ENCODE measurements at places on chromosomes 16 and 17. TPM values are rescaled to one million over a fixed set of nuclear protein-coding genes. Genes with fewer than 3 reads are reported as not detected.

RCVRN gene
- polyA plus RNA-seq = not detected

- peak; percentile 17 for DNase-seq
Observed at GRCh38 chr16:83713597-83713996, 94.2 kb upstream of the HSBP1 start.

DNA sequence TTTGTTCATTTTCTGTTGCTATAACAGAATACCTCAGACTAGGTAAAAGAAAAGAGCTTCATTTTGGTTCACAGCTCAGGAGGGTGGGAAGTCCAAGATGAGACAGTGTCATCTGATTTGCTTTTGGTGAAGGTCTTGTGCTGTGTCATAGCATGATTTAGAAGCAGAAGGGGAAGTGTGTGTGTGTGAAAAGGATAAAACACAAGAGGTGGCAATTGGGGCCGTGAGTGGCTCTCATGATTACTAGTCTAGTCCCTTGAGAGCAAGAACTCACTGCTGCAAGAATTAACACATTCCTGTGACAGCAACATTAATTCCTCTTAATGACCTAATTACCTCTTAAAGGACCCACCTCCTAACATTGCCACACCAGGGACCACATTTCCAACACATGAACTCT is 8.3 kb downstream of the SLC35G3 start:
- DNase-seq = no peak

RPL26 gene
- polyA plus RNA-seq = 4,770 TPM

SECTM1 gene
- 2.1 TPM for polyA plus RNA-seq

NPW gene
- polyA plus RNA-seq = 0.62 TPM

CD79B gene
- polyA plus RNA-seq = 0.06 TPM

DNA sequence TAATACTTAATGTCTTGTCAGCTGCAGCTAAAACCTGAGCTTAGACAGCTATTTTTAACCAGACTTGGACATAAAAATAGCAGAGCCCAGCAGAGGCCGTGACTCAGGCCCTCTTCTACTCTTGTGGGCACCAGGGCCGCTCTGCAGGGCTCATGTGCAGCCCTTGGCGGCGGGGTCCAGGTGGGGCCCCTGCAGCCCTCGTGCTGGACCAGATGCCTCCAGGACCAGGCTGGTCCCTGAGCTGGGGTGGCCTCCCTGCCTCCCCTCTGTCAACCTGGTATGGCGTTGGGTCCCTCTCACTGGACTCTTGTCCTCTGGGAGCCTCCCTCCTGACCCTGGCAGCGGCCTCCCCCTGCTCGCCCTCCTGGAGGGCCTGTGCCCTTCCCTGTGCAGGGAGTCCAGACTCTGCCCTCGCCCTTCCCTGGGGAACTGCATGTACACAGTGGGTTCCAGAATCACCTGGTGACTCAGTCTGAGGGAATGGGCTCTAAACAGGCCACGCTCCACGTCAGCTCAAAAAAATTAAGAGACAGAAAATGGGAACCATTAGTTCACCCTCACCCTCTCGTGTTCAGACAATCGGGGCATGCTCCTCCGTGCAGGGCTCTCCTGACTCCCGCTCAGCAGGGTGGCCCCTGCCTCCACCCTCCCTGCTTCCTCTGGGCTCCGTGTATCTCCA is 9.7 kb downstream of the CDK5R1 start:
- no peak for DNase-seq

PLD6 gene
- polyA plus RNA-seq = 4.5 TPM

DNA sequence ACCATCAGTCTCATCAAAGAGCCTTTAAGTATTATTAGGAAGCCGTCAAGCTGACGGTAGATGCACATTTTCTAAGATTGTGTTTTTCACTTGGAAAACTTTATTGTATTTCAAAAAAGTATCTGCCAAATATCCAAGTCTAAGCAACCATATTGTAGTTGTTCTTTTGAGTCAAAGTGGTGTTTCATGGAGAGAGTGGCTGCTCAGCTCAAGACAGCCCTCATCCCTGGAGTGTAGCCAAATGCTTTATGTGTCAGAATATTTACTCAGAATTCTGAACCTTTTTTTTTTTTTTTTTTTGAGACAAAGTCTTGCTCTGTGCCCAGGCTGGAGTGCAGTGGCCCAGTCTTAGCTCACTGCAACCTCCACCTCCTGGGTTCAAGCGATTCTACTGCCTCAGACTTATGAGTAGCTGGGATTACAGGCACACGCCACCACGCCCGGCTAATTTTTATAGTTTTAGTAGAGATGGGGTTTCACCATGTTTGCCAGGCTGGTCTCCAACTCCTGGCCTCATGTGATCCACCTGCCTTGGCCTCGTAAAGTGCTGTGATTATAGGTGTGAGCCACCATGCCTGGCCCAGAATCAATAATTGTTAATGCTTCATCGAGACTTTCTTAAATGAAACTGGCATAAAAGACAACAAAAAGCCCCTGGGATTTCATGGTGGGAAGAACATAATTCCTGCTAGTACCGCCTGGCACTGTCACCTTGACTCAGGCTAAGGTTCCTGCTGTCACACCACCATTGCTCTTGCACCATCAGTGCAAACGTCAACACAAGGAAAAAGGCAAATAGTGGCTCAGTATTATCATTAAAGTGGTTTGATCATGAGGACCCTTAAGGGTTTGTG is 45.5 kb downstream of the PRKCA start:
- DNase-seq = no peak

DNA sequence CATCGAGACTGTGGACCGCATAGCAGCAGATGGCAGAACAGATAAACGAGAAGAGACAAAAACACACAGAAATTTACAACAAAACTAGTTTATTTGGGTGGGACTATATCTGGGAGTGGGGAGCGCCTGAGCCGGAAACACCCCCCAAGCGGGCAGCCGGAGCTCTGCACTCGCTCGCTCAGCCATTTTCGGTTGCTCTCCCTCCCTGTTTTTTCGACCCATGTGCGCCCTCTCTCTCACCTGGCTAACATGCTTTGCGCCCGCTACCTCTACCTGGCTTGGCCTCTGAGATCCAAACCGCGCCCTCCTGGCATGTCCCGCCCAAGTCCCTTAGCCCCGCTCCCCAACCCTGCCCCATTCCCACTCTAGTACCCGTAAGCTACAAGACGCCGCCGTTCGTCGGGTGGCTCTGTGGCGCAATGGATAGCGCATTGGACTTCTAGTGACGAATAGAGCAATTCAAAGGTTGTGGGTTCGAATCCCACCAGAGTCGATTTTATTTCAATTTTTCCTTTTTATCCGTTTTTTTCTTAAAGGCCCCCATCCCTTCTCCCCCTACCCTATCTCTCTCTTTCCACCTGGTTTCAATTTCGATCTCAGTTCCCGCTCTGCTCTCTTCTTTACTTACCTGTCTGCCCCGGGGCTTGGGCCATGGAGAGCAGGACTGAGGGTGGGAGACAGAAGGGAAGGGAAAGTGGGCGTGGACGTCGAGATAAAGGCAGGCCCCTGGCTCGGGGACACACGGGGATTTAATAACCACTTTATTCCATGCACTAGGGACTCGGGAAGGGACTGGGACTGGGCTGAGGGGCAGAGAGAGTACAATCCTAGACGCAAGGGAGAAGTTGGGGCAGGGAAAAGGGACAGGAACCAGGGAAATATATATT is 2.4 kb upstream of the ALOXE3 start:
- peak; percentile 71 for DNase-seq

- no peak for DNase-seq
Observed at GRCh38 chr17:39171933-39172332, 6.0 kb upstream of the ARL5C start.

- DNase-seq = no peak
Observed at GRCh38 chr17:20263595-20263994, 203.7 kb downstream of the LGALS9B start.

NLGN2 gene
- polyA plus RNA-seq = 29.9 TPM

DNA sequence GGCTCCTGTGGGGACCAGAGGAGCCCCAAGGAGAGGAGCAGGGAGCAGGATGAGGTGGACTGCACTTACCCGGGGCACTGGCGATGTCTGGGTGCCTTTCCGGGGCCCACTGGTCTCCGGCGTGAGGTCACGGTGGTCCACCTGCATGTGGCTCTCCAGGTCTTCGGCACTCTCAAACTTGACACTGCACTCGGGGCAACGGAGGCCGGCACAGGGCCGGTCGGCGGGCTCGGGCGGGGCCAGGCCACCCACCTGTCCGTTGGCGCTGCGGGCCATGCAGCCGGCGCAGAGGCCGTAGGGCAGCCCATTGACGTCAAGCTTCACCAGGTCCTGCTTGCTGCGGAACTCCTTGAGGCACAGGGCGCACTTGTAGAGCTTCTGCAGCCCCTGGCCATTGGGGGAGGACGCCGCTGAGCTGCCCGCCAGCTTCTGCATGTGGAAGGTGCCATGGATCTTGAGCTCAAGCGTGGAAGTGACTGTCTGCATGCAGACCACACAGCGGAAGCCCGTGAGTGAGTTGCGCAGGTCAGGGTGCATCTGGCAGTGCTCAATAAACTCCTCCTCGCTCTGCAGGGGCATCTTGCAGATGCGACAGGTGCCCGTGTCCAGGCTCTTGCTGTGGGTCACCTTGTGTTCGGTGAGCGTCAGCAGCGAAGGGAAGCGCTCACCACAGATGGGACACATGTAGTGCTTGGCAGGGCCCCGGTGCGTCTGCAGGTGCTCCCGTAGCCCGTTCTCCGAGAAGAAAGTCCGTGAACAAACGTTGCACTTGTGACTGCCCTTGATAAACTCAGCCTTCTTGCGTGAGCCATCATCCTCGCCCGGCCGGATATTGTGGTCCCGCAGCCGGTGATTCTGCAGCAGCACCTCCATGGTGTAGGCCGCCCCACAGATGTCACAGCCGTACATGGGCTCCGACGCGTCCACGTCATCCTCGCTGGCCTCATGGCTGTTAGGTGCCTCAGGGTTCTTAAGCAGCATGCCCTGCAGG is 220.0 kb downstream of the ZNF423 start:
- no peak for DNase-seq

DNA sequence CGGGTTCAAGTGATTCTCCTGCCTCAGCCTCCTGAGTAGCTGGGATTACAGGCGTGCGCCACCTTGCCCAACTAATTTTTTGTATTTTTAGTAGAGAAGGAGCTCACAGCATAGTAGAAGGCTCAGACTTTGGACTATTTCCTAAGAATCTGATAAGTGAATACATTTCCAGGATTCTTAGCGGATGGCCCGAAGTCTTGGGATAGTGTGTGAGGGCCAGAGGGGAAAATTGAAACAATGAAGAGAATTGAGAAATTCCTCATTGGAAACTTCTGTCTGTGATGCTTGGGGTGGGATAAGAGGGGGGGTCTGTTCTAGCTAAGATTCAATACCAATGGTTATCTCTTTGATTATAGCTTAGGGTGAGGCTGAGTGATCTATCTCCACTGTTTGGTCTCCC is 183.3 kb downstream of the MSI2 start:
- DNase-seq = no peak

SNAI3 gene
- polyA plus RNA-seq = 0.03 TPM

- no peak for DNase-seq
Observed at GRCh38 chr16:7839568-7839967, 506.9 kb downstream of the RBFOX1 start.

GRCh38 chr16:85269165-85269564 is 156.9 kb upstream of the CIBAR2 start:
- no peak for DNase-seq

DNA sequence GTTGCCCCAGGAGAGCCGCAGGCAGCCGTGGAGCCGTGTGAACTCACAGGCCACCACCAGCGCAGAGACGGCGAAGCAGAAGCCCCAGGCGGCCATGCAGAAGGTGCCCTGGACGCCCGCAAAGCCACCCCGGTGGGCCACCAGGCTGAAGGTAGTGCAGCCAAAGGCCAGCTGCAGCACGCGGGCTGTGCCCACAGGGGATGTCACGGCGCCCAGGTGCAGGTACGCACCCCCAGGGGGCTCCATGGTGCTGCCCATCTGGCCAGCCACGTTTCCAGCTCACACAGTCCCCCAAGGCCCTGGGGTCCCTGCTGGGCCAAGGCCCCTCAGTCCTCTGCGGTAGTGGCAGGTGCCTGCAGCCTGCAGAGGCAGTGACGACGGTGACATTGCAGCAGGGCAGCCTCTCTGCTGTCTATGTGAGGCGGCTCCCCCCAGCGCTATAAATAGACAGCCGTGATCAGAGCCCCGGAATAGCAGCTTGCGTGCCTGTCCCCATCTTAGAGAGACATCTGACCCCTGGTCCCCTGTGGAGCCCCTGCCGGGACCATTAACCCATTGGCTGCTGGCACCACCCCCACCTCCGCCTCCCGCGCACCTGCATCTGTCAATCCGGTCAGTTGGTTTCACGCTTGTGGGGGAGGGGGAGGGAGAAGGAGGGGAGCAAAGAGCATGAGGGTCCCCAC is 4.5 kb upstream of the PYCR1 start:
- no peak for DNase-seq

Data from SK-N-SH (cell line).